Activated naive CD4-positive, alpha-beta T cell treated with anti-CD3 and anti-CD28 coated beads for 36 hours (primary cell): ENCODE measurements at places on chromosomes 7 and 10. TPM values are rescaled to one million over a fixed set of nuclear protein-coding genes. Genes with fewer than 3 reads are reported as not detected.

Gene BRAF
- 24.6 TPM for total RNA-seq

- no peaks in the 10 kb centered on the region for H3K36me3 ChIP-seq
- no peak overlapping the region for H3K27ac ChIP-seq
- DNase-seq, result no peak
- H3K27me3 ChIP-seq, result peaks cover 2% of the 10 kb centered on the region
Measured at GRCh38 chr10:3635697-3636096, 149.3 kb downstream of the KLF6 start.

- H3K4me1 ChIP-seq, result peaks cover 4% of the 10 kb centered on the region
- H3K36me3 ChIP-seq, result no peaks in the 10 kb centered on the region
- no peak overlapping the region for H3K4me3 ChIP-seq
- H3K27me3 ChIP-seq, result no peaks in the 10 kb centered on the region
Measured at GRCh38 chr10:119468542-119469324, 73.8 kb downstream of the RGS10 start.

GRCh38 chr7:125504848-125505247, 575.2 kb upstream of the POT1 start:
- no peaks in the 10 kb centered on the region for H3K27me3 ChIP-seq
- H3K36me3 ChIP-seq, result no peaks in the 10 kb centered on the region
- no peak overlapping the region for H3K27ac ChIP-seq
- no peaks in the 10 kb centered on the region for H3K4me1 ChIP-seq
- no peak for DNase-seq

- H3K36me3 ChIP-seq, result no peaks in the 10 kb centered on the region
- no peak for DNase-seq
Measured at GRCh38 chr7:106952001-106952657, 87.0 kb downstream of the PIK3CG start.

- no peaks in the 10 kb centered on the region for H3K36me3 ChIP-seq
- H3K27ac ChIP-seq, result no peak overlapping the region
- H3K4me3 ChIP-seq, result no peak overlapping the region
Measured at GRCh38 chr7:68571286-68571685, 1027.0 kb upstream of the AUTS2 start.

Gene GNGT1
- total RNA-seq, result not detected

DNA sequence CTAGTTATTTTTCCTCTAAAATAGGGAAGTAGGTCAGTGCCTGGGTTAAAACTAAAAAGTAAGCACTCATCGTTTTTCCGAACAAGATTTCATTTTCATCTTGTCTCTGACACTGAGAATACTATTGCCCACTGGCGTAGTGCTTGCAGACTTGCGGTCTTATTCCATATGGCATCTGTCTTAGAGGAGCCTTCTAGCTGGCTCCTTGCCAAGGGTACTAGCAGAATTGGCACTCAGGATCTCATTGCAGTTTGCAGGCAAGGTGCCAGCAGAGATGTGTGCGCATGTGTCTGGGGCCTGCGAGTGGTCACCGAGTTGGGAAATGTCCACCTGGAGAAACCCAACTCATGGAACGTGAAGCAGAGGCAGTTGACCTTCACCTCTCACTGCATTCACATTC, 143.4 kb downstream of the CELF2 start:
- H3K27ac ChIP-seq, result no peak overlapping the region
- H3K4me3 ChIP-seq, result no peak overlapping the region
- peaks cover 57% of the 10 kb centered on the region for H3K4me1 ChIP-seq
- H3K27me3 ChIP-seq, result no peaks in the 10 kb centered on the region
- DNase-seq, result no peak
